ENCODE measurements at places on chromosomes 16 and 17. TPM values are rescaled to one million over a fixed set of nuclear protein-coding genes. Genes with fewer than 3 reads are reported as not detected.

DNA sequence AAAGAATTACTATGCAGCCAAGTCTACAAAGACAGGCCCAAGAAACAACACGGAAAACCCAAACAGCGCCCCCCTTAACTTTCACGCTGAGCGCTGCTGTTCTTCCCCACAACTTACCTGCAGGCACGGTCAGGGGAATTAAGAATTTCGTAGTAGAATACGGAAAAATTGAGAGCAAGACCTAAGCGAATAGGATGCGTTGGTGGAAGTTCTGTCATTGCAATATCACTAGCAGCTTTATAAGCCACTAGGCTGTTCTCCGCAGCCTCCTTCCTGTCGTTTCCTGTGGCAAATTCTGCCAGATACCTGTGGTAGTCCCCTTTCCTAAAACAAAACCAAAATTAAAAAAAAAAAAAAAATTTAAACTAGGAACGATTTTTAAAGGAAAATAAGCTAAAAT lies 39.0 kb downstream of the YWHAE start:
- DNase-seq: no peak

DNA sequence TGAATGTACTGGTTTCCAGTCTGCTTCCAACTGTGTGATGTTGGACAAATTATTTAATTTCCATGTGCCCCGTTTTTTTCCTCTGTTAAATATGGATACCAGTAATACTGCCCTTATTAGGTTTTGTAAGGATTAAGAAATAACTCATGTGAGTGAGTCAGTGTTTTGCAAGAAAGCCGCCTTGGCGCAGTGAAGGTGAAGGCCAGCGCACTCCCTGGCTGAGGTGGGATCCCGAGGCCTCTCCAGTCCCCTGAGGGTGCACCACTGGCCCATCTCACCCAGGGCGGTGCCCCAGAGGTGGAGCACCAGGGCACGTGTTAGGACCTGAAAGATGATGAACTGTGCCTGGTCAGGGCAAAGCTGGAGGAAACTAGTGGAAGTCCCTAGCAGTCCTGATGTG lies 43.5 kb downstream of the PHKB start:
- DNase-seq: no peak

DNA sequence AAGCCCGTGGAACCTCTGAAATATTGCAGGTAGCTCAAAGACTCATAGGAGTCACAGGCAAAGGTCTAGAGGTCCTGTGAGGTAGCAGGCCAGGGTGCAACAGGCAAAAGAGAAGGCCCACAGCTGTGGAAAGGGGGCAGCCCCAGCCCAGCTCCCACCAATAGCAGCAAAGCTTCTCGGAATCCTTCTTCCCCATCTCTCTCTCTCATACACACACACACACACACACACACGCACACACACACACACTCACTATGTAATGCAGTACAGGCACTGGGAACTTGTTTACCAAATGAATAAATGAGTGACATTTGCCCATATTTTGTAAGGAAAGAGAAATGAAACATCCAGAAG lies 16.8 kb upstream of the SUPT4H1 start:
- DNase-seq: no peak

STUB1 gene
- 56.2 TPM for total RNA-seq

GNG13 gene
- total RNA-seq: not detected

SLC5A11 gene
- total RNA-seq: 1.1 TPM
